ENCODE measurements at places on chromosomes 1 and 21.

GRCh38 chr21:42145569-42146272 is 73.2 kb upstream of the ABCG1 start:
- peak; percentile 40 for DNase-seq

DNA sequence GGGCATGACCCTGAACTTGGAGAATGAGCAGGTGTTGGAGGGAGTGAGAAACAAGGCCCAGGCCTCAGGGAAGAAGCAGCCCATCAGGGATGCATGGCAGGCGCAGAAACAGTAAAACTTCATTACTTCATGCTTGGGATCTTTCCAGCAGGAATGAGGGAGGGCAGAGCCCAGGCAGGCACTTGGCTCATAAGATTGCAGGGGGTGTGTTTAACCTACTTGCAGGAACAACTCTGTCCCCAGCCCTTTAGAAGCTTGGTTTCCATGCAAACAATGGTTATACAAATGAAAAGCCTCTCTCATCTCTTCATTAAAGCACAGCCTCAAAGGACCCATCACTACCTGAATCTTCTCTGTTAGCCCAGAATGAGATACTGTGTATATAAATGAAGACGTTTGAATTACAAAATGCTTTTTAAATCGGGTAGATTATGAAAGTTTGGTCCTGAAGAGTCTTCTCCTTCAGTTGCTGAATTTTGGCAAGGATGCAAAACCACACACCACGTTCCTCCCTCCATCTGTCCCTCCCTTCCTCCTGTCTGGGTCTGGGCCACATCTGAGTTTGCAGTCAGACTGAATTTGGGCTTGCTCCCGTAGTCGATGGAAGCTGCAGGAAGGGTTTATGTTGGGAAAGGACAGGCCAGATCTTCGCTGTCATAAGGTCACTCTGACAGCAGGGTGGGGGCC is 154.4 kb upstream of the KLHDC7A start:
- no peak for DNase-seq

- DNase-seq: no peak
These were observed 558.2 kb upstream of the PRMT6 start for GRCh38 chr1:106498238-106498637.

DNA sequence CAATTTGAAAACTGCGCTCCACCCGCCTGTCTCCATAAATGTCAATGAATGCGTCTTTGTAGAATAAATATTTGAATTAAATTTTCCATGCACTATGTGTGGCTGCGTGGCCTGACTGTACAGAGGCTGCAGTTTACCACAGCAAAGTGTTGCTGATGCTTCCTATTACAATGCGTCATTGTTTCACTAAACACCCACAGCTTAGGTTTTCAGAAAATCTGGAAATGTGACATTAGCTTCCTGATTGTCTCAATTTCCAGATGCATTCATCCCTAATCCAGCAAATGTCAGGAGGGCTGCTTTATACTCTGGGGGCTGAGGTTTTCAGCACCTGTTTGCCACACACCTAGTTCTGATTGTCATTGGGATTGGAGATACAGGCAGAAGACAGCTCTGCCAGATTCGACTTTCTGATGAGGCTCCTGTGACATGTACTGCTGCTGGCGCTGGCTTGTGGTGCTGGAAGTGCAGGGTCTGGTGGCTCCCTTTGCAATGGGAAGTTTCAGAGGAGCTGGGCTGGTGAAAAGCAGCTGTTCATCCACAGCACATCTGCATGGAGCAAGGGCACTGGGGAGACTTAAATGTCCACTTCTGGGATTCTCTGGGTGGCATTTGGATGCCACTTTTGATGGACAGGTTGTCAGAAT is 40.0 kb downstream of the URB2 start:
- no peak for DNase-seq

DNA sequence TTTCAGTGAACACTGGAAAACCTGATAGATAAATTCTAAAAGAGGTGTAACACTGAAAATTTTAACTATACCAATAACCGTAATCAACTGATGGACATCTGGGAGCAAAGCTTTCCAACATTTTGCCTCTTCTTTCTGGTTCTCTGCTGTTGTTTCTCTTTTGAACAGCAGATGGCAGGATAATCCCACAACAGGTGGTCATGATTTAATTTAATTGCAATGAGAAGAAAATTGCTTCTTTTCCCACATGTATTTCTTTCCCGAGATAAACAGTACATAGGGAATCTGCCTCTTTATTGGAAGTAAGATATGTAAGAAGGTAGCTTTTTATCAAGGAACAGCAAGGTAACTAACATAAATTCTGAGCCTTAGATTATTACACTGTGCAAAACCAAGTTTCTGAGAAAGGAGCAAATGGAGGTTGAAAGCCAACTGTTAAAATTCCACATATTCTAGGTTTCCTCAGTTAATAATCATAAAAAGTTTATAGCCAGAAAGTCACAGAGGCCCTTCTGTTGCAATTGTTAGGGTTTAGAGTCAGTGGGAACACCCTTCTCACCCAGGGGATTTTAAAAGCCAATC is 72.9 kb downstream of the RPS6KA1 start:
- DNase-seq: no peak

- DNase-seq: no peak
These were observed 7.4 kb downstream of the WNT3A start for GRCh38 chr1:228013935-228014930.

GRCh38 chr1:117037802-117038201 is 22.3 kb upstream of the TTF2 start:
- DNase-seq: no peak

DNA sequence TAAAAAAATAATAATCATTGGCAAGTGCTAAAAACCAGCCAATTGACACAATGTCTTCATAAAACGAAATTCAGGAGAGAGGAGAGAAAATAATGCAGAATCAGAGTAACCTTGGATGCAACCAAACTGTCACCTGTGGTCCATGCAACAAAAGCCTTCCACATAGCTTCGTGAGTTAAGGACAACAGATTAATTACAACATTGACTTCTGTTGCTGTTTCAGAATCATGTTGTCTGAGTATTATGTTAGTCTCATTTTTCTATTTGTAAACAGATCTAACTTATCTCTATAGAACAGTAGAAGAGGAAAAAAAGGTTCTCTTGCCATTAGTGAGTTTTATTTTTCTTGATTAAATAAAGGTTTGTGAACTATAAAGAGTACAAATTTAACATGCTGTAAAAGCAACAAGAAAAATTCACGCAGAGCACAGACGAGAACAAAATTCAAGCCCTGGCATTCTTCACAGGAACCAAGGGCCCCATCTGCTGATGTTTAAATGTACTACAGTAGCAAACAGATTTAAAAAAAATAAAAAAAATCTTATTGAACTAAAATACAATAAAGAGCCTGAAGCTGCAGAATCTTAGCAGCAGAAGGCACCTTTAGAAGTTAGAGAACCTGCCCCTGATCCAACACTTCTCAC is 381.1 kb upstream of the PKN2 start:
- no peak for DNase-seq

GRCh38 chr1:103283841-103284669 is 175.7 kb upstream of the COL11A1 start:
- no peak for DNase-seq

GRCh38 chr1:94855307-94855700 is 35.1 kb downstream of the SLC44A3 start:
- DNase-seq: no peak

DNA sequence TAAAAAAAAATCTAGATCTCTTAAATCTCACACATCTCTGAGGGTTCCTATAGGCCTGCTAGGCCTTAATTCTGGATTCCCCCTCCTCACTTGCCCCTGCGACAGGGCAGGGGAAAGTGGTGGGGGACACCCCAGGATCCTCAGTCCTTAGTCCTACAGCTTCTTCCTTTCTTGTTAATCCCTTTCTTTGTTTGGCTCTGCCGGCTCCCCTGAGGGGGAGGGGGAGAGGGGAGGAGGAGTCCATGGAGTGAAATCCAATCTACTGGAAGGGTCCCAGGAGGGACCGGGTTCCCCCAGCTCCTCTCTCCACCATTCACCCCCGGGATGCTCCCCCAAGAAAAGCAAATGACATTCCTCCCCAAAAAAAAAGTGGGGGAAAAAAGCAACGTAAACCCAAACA is 8.5 kb downstream of the MEX3A start:
- no peak for DNase-seq

- no peak for DNase-seq
These were observed 15.4 kb downstream of the HDAC1 start for GRCh38 chr1:32307324-32307723.

- no peak for DNase-seq
These were observed 490.6 kb downstream of the KIF26B start for GRCh38 chr1:245645406-245645805.

- no peak for DNase-seq
These were observed 22.7 kb downstream of the UTP25 start for GRCh38 chr1:209850342-209850979.

DNA sequence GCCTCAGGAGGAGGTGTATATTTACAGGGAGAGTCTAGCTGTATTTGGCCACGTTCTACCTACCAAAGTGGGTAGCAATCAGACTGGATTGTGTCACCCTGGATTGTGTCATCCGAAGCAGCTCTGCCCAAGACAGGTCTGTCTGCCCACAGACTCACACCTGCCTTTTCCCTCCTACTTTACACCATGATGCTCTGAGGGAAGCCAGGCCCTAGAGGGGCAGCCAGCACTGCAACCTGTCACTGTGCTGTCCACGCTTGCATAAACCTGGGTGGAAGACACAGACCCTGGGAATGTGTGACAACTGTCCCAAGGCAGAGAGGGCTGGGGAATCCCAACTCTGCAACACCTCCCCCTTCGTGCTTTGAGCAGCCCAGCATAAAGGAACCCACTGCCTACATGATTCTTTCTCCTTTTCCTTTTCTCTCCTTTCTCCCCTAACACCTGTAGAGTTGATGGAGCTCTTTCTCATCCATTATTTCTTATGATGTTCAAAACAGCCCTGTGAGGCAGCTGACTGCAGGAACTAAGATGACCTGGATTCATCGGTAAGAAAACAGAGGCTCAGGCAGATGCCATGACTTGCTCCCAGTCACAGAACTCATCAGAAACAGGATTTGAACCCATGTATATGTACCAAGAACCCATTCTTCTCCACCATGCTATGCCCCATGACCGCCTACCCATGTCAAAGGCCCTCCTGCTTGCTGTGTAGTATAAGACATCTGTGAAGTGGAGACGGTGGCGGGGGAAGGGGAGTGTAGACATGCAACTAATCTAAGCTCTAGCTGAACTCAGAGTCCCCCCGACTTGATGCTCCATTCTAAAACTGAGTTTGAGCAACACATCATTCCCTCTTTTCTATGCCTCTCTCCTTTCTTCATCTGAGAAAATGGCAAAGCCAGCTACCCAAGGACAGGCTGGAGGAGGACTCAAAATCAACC is 55.9 kb downstream of the ITPKB start:
- no peak for DNase-seq

GRCh38 chr1:111739925-111740765 is 950 bp upstream of the INKA2 start:
- no peak for DNase-seq

DNA sequence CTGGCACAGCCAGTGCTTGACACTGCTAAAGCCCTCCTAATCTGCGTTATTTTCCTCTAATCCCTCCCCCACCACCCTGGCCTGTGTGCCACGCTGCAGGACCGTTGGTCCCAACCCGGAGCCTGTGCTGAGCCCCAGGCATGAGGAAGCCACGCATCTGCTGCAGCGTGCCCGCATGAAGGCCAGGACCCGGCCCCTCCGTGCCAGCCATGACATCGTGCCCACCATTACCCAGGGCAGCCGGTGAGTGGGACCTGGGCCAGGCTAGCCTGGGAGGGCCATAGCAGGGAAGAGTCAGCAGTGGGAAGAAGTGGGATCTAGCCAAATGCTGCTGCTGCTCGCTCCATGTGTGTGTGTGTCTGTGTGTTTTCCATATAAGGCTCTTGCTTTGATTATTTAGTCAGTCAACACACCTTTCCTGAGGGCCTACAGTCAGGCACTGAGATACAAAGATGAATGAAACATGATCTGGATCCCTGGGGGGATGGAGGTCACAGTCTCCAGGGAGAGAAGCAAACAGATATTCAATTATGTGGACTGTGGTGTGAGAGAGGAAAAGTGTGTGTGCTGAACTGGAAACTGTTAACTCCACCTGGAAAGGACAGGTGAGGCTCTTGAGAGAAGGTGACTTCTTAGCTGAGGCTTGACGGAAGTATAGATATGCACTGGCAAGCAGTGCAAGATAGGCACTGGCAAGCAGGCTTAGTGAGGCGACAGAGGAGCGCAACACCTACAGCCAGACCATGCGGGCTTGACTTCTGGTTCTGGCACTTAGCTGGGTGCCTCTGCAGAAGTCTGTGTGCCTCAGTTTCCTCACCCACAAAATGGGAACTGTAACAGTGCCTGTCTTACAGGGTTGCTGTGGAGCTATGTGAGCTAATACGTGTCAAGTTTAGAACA is 15.9 kb downstream of the KIAA1614 start:
- no peak for DNase-seq

- DNase-seq: no peak
These were observed 111.1 kb upstream of the ZP4 start for GRCh38 chr1:238001818-238002217.

DNA sequence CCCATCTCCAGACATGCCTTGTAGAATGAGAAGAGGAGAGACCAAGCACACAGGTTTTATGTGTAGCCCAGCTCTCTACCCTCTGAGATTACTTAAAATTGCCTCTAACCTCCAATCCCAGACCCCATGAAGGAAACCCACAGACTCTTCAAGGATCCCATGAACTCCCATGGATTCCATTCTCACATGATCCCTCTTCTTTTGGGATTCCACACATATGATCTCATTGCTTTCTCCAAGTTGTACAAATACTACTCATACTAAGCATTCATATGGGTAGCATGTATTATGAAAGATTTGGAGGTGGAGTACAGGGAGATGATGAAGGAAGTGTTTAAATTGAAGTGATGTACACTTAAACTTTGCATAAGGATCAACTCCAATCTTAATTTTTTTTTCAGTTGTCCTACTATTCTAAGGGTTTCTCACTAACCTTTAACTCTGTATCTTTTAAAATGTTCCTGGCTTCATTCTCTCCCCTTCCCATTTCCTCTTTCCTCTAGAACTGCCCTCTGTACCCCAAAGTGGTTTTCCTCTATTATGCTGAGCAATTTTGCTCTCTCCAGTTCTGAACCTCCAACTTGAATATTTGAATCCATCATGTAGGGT is 41.6 kb downstream of the MFSD2A start:
- DNase-seq: no peak

GRCh38 chr1:84682047-84682446 is 8.2 kb downstream of the SSX2IP start:
- no peak for DNase-seq

DNA sequence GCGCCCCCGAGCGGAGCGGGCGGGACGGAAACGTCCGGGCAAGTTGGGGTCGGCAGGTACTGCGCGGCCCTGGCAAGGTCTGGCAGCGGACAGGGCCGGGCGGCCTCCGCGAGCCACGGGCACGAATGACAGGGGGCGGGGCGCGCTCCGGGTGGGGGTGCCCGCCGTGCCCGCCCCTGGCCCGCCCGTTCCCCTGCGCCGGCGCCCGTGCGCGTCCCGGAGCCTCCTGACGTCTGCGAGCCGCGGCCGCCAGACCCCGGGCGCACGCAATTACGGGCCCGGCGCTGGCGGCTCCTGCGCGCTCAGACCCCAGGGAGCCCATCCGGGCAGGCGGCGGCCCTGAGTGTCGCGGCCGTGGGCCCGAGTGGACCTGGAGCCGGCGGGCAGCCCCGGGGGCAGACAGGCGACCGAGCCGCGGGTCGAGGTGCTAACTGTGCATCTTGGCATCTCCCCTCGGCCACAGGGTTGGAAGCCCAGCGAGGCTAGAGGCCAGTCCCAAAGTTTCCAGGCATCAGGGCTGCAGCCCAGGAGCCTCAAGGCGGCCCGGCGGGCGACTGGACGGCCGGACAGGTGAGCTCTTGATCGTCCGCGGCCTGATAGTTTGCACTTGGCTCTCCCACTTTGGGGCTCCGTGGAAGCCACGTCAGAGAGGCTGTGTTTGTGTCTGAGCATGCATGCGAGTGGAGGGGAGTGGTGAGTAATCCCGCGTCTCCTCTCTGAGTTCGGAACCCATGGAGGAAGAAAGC is 918 bp downstream of the MIB2 start:
- DNase-seq: no peak

GRCh38 chr21:34280959-34281358 is 82.8 kb upstream of the KCNE2 start:
- DNase-seq: no peak

Data from activated CD4-positive, CD25-positive, alpha-beta regulatory T cell (primary cell).